ENCODE measurements at places on chromosomes 5 and 9.

DNA sequence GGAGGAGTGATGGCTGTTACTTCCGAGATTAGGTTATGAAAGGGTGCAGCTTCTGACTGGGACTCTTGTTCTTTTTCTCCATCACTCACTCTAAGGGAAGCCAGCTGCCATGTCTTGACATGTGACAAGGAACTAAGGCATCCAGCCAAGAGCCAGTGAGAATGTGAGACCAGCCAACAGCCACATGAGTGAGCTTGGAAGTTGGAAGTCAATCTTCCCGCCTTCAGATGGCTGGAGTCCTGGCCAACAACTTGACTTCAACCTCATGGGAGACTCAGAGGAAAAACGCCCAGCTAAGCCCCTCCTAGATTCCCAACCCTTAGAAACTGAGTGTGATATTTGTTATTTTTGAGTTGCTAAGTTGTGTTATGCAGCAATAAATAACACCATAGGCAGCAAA is 201.1 kb downstream of the SNX18 start:
- DNase-seq = no peak

DNA sequence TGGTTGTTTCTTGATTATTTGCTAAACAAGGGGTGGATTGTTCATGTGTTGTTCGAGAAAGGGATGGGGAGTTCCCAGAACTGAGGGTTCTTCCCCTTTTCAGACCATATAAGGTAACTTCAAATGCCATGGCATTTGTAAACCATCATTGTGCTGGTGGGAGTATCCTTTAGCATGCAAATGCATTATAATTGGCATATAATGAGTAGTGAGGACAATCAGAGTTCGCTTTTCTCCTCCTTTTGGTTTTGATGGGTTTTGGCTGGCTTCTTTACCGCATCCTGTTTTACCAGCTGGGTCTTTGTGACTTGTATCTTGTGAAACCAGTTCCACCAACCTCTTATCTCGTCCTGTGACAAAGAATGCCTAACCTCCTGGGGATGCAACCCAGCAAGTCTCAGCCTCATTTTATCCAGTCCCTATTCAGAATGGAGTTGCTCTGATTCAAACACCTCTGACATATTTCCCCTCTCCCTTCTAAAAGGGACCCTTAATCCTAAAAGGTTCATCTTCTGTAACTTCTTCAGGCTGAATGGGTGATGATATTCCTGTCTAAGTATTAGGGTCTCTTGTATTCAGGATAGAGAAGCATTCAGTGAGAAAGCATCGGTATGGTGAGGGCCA is 8.7 kb upstream of the FBN2 start:
- no peak for DNase-seq

- no peak for DNase-seq
Observed at GRCh38 chr9:127796225-127796813, 6.4 kb upstream of the FPGS start.

DNA sequence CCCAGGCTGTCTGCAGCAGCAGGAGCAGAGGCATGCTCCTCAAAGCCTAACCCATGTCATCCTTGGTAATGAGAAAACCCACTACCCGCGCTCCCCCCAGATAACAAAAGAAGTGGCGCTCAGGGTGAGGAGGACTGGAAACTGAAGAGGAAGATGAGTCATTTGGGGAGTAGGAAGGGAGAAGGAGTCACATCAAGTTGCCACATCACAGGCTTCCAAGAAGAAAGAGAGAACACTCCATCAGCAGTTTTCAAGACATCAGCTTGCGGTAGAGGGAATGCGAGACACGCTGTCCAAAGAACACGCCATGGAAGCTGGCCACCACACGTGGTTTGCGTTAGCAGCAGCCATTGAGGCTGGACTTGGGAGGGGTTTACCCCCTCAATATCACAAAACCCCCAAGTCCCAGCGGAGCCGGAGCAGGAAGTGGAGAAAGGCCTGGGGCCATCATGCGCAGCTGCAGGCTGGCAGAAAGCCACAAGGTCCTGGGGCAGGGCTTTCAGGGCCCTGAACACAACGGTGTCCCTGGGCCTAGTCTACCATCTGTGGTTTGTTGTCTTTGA is 41.5 kb downstream of the SH3PXD2B start:
- DNase-seq = no peak

DNA sequence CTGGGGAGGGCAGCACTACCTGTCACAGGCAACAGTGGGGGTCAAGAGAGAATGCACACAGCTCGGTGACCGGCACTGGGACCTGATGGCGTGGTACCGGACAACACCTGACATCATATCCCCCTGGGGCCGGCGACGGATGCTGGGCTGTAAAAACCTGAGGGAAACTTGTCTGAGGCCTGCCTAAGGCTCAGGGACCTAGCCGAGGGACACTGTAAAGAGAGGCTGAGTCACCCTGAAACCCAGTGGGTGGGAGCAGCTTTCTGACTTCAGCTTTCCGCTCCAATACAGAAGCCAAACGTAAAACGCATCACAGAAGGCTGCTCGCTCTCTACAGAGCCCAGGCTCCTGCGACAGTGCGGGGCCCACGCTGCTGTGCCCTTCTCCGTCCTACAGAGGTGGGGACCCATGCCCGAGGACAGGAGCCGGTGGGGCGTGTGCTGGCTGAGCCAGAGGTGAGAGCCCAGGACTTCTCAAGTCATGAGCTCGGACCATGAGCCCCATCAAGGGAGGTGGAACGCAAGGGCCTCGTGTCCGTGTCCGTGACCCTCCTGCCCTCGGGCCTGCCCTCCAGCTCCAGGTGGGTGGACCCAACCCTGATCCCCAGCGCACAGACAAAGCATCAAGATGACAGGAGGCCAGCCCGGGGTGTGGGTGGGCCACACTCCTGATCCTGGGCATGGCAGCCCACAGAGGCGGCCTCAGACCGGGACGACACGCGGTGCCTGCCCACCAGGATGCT is 5.3 kb downstream of the RALGDS start:
- no peak for DNase-seq

Measured in endothelial cell (in vitro differentiated cells).